ENCODE measurements at places on chromosomes 16 and 17. TPM values are rescaled to one million over a fixed set of nuclear protein-coding genes. Genes with fewer than 3 reads are reported as not detected.

RAB37 gene
- 2.3 TPM for total RNA-seq

DNA sequence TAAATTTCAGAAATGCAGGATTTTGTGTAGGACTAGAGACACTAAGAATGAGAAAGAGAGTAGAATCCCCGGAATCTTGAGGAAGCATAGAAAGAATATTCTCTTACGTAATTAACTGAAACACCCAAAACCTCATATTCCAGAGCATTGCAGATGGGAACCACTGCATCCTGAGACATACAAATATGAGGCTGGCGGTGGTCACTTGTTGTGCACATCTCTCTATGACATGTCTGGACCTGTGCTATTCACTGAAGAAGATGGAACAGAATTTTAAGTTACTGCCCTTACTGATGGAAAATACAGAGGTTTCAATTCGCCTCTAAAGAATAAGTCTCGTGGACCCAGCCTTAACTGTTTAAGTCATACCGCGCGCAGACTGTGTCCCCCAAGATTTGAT, 806 bp downstream of the RAD51C start:
- no peak for DNase-seq

DNA sequence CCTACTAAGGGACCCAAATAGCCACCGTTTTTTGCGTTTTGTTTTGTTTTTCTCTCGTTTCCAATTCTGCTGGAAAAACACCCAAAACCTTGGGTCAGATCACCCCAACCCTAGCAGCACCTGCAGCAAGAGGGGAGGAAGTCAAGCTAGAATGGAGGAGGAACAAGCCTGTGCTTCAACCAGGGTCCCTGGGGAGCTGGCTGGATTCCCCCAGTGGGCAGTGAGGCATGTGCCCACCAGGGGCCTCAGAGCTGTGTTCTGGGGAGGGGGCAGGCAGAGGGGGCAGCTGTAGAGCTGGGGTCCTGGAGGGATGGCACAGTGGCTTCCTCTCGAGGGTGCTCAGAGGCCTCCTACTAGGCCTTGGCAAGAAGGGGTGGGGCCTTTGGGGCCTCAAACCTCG, 6.5 kb downstream of the CD79B start:
- DNase-seq: no peak

DNA sequence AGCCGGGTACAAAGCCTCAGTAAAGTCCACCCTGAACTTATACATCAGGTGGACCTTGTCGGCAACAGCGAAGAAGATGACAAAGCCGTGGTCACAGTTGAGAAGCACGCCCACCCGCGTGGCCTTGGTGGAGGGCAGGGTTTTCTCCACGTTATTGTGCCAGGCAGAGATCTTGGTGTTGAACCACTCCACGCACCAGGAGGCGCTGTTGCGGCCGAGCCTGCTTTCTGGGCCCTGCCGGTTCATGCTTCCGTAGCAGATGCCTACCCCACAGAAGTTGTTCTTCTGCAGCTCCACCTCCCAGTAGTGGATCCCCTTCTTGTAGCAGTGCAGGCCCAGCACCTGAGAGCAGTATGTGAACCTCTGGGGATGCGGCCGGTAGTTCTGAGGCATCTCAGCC, 22.1 kb downstream of the TRIM25 start:
- no peak for DNase-seq

- no peak for DNase-seq
These were observed 2.4 kb downstream of the EVI2A start for GRCh38 chr17:31318851-31319661.

DNA sequence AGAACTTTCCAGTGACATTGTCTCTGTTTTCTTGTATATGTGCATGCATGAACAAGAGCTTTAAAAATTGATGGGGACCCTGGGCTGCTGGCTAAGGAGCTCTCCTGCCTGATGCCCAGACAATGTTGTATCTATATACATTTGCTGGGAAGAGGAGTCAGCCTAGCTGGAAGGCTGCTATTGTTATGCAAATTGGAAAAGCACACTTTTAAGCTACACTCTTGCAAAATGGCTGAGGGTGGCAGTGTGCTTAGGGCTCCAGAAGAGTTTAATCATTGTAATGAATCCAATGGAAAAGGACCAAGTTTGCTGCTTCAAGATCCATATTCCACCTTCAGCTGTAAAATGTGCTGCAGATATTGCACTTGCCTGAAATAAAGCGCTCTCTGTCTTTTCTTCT, 171.8 kb downstream of the PRKCA start:
- DNase-seq: no peak

GRCh38 chr17:73098919-73099318, 6.4 kb upstream of the SLC39A11 start:
- no peak for DNase-seq
